ENCODE measurements at places on chromosomes 2 and 18.

GRCh38 chr2:229634601-229635370 is 79.6 kb downstream of the DNER start:
- no peak for DNase-seq

DNA sequence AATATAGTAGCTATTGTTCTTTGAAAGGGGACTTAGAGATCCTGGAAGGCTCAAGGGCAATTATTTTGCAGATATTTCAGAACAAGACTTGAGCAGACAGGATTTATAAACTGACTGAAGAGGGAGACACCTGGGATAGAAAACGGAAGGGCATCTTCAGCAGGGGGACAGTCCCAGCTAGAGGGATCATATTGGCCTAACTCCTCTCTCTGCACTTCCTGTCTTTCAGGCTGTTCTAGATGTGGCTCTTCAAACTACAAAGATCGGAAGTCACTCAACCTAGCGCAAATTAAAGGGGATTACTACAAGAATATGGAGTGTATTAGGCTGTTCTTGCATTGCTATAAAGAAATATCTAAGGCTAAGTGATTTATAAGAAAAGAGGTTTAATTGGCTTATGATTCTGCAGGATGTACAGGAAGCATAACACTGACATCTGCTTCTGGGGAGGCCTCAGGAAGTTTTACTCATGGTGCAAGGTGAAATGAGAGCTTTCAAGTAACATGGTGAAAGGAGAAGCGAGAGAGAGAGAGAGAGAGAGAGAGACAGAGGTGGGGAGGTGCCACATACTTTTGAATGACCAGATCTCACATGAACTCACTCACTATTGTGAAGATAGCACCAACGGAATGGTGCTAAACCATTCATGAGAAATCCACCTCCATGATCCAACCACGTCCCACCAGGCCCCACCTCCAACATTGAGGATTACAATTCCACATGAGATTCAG is 5.3 kb upstream of the CTIF start:
- no peak for DNase-seq

- no peak for DNase-seq
These were observed 108.8 kb downstream of the RND3 start for GRCh38 chr2:150378686-150379085.

DNA sequence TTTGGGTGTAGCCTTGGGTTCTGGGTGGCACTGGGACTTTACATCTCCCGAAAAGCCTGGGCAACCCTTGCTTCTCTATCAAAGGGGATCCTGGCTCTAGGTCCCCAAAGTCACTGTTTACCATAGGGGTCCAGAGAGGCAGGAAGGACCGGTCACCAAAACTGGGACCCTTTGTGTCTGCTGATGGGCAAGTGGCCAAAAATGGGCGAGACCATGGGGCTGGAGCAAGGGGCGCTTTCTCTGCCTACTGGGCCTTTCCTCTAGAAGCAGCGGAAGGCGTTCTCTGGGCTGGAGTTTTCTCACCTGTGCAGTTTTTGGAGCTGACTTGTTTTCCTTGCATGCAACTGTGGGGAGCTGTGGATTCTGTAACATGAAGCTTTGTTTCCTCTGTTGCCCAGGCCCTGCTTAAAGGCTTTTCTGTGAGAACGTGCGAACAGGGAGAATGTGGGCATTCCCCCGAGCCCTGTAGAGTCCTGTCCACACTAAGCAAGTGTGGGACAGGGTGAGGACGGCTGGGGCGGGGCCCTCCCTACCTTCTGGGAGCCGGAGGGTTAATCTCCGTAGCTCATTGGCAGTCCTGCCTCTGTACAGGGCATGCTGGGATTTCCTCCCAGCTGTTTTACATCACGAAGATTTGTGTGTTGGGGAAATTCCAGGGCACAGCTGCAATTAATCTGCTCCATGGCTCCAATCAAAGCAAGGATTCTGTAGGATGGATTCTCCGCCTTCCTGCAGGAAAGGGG is 50.2 kb downstream of the TGOLN2 start:
- DNase-seq, result no peak

- no peak for DNase-seq
These were observed 303.5 kb downstream of the CDCA7 start for GRCh38 chr2:173657996-173658717.

- DNase-seq, result no peak
These were observed 88.7 kb downstream of the ASB1 start for GRCh38 chr2:238515377-238515776.

GRCh38 chr18:70464343-70465114 is 175.7 kb downstream of the SOCS6 start:
- peak; percentile 44 for DNase-seq

DNA sequence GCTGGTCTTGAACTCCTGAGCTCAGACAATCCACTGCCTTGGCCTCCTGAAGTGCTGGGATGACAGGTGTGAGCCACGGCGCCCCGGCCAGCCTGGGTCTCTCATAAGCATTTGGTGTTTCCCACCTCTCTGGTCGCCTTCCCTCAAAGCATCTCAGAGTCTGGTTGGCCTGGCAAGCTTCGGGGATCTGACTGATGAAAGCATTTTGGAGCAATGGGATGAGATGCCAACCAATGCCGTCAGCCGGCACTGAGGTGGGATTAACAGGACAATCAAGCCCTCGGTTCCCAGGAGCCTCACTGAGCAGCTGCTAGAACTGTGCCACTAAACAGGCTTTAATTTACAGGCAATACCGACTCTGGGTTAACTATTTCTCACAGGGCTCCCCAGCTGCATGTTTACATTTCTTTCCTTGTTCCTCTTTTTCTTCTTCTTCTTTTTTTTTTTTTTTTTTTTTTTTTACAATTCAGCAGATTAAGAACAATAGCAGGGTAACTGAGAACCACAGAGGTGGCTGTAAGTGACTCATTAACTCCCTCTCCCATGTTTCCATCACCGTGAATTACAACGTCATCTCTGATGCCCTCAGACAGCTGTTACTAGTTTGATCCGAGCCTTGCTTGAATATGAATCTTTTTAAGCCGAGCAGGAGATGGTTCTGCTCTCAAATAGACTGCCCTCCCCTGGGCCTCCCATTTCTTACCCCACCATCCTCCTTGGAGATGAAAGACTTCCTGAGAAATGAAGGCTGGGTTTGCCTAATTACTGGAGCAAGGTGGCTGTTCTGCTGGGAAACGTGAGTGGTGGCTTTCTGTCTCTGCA is 37.9 kb downstream of the ODC1 start:
- DNase-seq, result no peak

DNA sequence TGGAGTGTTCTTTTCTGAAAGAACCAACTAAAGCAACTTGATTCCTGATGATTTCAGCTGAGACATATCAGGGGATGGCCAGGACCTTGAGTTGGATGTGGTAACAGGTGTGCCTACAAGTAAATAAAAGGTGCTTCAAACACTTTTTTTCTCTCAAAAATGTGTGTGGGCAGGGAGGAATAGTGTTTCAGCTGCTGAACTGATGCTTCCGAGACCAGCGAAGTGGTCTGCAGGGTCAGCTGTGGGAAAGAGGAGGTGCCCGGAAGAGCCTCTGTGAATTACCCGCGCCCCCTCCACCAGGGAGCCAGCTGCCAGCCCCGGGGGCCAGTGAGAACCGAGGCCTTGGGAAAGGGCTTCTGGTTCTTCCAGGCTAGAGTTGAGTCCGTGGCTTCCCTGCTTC is 249.3 kb downstream of the GBX2 start:
- DNase-seq, result no peak

DNA sequence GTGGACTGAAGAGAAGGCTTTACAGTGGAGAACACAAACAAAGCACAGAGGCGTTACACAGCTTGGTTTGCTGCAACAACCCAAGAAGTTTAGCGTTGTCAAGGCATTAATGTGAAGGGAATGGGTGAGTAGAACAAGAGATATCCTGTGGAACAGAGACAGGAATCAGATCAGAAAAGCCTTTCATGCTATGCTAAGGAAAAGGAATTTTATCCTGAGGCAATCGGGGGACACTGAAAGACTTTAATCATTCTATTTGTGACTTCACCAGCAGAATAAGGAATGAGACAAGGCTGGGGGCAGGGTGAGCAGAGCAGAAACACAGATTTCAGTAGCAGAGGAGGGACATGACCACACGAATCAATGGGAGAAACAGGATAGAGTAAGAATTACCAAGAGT is 600.7 kb downstream of the IRS1 start:
- DNase-seq, result no peak

GRCh38 chr2:118535171-118535817 is 312.2 kb downstream of the EN1 start:
- DNase-seq, result no peak

DNA sequence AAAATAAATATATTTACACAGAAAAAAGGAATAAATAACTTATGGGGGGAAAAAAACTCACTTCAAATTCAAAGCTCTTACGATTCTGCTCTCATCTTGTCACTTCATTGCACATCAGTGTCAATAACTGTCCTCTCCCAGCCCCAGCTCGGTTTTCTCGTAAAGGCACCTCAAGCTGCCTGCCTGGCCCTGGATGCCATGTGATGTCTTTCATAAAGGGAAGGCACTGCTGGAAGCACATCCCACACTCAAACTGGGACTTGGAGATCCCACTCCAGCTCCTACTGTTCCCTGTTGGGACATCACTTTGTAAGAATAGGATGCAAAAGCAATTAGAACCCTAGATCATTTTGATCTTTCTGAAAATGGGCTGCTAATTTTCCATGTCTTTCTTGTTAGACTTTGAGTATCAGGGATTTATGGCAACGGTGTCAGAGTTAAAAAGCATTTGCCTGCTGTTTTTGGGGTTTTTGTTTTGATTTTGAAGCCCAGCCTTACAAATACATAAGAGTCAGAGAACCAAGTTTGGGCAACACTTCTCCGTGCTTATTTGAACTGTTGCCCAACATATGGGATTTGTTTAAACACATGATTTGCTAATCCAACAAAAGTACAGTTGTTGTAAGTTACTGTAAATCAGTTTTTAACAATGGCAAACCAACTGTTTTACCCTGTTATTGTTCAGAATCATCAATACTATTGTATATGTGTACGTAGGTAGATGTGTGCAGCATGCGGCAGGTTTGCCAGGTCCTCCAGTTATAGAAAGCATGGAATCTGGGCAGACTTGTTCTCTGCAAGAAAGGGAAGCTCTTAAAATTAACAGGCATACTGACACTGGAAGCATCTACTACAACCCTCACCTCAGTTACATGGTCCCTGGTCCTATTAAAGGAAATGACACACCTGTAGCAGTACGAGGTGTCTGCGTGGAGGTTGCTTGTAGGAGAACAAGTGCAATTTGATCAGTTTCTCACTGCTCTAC is 20.6 kb downstream of the SERTAD2 start:
- peak; percentile 50 for DNase-seq
